ENCODE measurements at places on chromosomes 11 and 22. TPM values are rescaled to one million over a fixed set of nuclear protein-coding genes. Genes with fewer than 3 reads are reported as not detected.

CCDC83 gene
- not detected for total RNA-seq

NPAS4 gene
- total RNA-seq, result not detected

CHEK1 gene
- 33.3 TPM for total RNA-seq

PATE4 gene
- total RNA-seq, result not detected

MMP10 gene
- total RNA-seq, result 1.8 TPM

DDIAS gene
- total RNA-seq, result 4.7 TPM

KCNE3 gene
- not detected for total RNA-seq

RIN1 gene
- total RNA-seq, result 71.5 TPM

OR2AG1 gene
- total RNA-seq, result not detected

FOXRED2 gene
- 6.5 TPM for total RNA-seq

CASP1 gene
- 40.6 TPM for total RNA-seq

TALDO1 gene
- 214 TPM for total RNA-seq

KRTAP5-1 gene
- total RNA-seq, result not detected

CASP12 gene
- not detected for total RNA-seq

MYRF gene
- 0.04 TPM for total RNA-seq

KRTAP5-10 gene
- not detected for total RNA-seq

MS4A4A gene
- total RNA-seq, result not detected

OR8H3 gene
- not detected for total RNA-seq

PIWIL4 gene
- total RNA-seq, result 0.47 TPM

SLC6A5 gene
- total RNA-seq, result not detected

IL10RA gene
- total RNA-seq, result not detected

OR51B5 gene
- not detected for total RNA-seq
